ENCODE measurements at places on chromosomes 3 and 15. TPM values are rescaled to one million over a fixed set of nuclear protein-coding genes. Genes with fewer than 3 reads are reported as not detected.

P2RY14 gene
- 2.9 TPM for total RNA-seq

TGM5 gene
- total RNA-seq: 6.8 TPM

GATA2 gene
- 6.3 TPM for total RNA-seq

COL7A1 gene
- 54.8 TPM for total RNA-seq

ASB14 gene
- 3.4 TPM for total RNA-seq

TPRG1 gene
- total RNA-seq: 4.5 TPM

TIGIT gene
- total RNA-seq: not detected

SLC27A2 gene
- total RNA-seq: 0.31 TPM

NR2E3 gene
- 2.2 TPM for total RNA-seq

UBE3A gene
- 246 TPM for total RNA-seq

ATP13A4 gene
- total RNA-seq: 32.7 TPM

NR1D2 gene
- 43.5 TPM for total RNA-seq

RHOA gene
- 403 TPM for total RNA-seq

NEK11 gene
- total RNA-seq: 16.1 TPM

C3orf62 gene
- 4.1 TPM for total RNA-seq

CNTN3 gene
- total RNA-seq: 6.9 TPM

SPTSSB gene
- 4.4 TPM for total RNA-seq

GREM1 gene
- total RNA-seq: 1.6 TPM

MAGI1 gene
- total RNA-seq: 62.1 TPM

TRIM42 gene
- total RNA-seq: not detected

IMPG2 gene
- total RNA-seq: 2.1 TPM

ZPLD1 gene
- total RNA-seq: not detected

PLS1 gene
- 1.4 TPM for total RNA-seq

KNL1 gene
- total RNA-seq: 13.0 TPM

DPH6 gene
- total RNA-seq: 30.0 TPM

ACKR2 gene
- 2.2 TPM for total RNA-seq

DZIP3 gene
- 22.9 TPM for total RNA-seq

ZNF660 gene
- total RNA-seq: 3.4 TPM
